ENCODE measurements at places on chromosomes 13 and 19.

DNA sequence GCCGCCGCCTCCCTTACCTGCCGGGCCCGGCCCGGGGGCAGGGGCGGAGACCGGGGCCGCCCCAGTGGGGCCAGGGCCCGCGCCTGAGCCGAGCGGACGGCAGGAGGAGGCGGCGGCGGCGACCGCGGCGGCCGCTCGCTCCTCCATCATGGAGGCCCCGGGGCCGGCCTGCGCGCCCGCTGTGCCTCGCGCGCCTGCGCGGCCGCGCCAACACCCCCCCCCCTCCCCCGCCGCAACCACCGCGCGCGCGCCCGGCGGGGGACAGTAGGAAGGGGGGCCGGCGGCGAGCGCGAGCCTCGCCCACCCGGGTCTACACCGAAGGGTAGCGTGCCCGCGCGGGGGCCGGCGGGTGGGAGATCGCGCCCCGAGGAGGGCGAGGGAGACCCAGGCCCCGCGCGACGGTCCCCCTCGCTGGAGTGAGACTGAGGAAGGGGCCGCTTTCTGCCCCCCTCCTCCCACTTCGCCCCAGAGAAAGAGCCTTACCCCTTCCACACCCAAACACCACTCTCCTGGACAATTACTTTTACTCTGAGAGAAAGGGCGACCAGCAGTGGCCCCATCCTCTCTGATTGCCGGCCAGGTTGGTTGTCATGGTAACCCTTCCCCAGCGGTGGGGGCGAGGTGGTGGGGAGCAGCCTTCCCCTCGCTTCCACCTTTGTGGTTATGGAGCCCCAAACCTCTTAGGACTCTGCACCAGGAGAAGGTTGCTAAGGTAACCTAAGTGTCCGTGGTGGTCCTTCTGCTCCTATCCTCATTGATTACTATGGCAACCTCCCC, at the start of gene STRN4:
TSS of gene STRN4 (minus strand) at position 170 of the 777 bp plus-strand sequence. CDS start at position 150, 20 bp downstream.
- no peaks in the 10 kb centered on the region for H3K27me3 ChIP-seq
- H3K36me3 ChIP-seq = peaks cover 3% of the 10 kb centered on the region
- DNase-seq = no peak
- peaks cover 3% of the 10 kb centered on the region for H3K4me1 ChIP-seq
- peak within 1 kb of the TSS; percentile 82 for H3K4me3 ChIP-seq

- no peaks in the 10 kb centered on the region for H3K4me1 ChIP-seq
- no peaks in the 10 kb centered on the region for H3K27me3 ChIP-seq
- H3K36me3 ChIP-seq = no peaks in the 10 kb centered on the region
- H3K4me3 ChIP-seq = no peak overlapping the region
Measured at GRCh38 chr19:42634409-42635232, 39.9 kb upstream of the CEACAM8 start.

GRCh38 chr13:37097076-37097475, 8.4 kb downstream of the CSNK1A1L start:
- DNase-seq = no peak
- H3K27me3 ChIP-seq = no peaks in the 10 kb centered on the region
- no peaks in the 10 kb centered on the region for H3K4me1 ChIP-seq
- H3K36me3 ChIP-seq = no peaks in the 10 kb centered on the region
- H3K27ac ChIP-seq = no peak overlapping the region

- H3K4me3 ChIP-seq = no peak overlapping the region
- H3K27me3 ChIP-seq = no peaks in the 10 kb centered on the region
- peaks cover 4% of the 10 kb centered on the region for H3K4me1 ChIP-seq
- no peak for DNase-seq
Measured at GRCh38 chr19:3049089-3049488, 13.2 kb downstream of the TLE5 start.

DNA sequence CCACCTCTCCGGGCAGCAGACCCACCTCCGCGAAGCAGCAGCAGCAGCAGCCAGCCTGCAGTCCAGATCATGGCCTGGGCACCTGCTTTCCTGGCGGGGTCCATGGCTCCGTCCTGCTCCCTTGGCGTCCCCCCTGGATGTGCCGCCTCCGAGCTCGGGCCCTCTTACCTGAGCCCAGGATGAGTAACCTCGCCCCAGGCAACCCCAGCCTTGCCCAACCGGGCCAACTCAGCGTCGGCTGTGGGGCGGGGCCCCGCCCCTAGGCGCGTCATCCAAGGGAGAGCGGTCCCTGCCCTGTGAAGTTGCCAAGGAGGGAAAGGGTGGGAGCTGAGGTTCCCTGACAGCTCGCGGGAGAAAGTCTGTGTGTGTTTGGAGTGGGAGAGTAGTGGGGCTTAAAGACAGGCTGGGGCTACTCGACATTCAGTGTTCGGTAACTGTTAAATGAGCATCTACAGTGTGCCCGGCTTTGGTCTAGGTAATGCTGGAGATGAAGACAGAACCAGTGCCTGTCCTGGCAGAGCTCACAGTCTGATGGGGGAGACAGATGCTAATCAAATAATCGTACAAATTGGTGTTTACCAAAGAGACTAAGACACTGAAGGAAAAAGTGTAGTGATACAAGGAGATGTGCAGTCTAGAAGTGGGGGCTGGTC, at the start of gene LYPD3:
TSS of gene LYPD3 (minus strand) at position 141 of the 653 bp plus-strand sequence. CDS start at position 104, 37 bp downstream.
- H3K36me3 ChIP-seq = no peaks in the 10 kb centered on the region
- no peak for DNase-seq
- peak within 1 kb of the TSS; percentile 72 for H3K4me3 ChIP-seq
- H3K4me1 ChIP-seq = peaks cover 3% of the 10 kb centered on the region
- no peak within 1 kb of the TSS for H3K27ac ChIP-seq

- peak overlapping the region; percentile 77 for H3K4me3 ChIP-seq
- no peaks in the 10 kb centered on the region for H3K4me1 ChIP-seq
- H3K27ac ChIP-seq = peak overlapping the region; percentile 92
- H3K27me3 ChIP-seq = no peaks in the 10 kb centered on the region
Measured at GRCh38 chr19:50510121-50510670, 795 bp downstream of the JOSD2 start.

DNA sequence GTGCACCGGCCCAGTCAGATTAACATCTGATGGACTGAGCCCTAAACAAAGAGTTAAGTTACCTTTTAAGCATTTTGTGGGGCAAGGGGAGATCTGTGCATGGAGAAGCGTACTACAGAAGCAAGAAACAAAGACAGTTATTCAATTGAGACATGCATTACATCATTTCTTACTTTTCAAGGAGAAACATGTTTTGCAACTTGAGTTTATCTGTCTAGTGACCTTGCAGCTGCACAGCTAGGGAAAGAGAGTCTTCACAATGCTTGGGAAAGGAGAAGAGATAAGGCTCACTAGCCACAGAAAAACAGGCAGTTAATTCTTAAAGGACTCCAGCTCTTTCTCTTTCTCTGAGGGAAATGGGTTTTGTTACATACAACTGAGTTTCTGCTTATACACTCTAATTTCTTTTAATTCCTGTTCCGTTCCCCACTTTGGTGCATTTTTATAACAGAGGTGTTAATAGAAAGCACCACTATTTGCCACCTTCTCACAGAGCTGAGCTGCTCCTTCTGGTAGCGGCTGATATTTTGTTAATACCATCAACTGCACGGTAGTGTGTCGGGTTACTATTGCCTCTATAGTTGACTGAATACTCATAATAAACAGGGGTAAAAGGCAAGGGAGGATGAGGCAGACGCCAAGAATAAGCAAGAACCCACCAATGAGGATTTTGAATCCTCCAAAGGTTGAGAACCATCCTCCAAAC, 55.9 kb downstream of the ZNF431 start:
- no peak for DNase-seq
- no peaks in the 10 kb centered on the region for H3K4me1 ChIP-seq
- H3K27me3 ChIP-seq = no peaks in the 10 kb centered on the region
- no peaks in the 10 kb centered on the region for H3K36me3 ChIP-seq

DNA sequence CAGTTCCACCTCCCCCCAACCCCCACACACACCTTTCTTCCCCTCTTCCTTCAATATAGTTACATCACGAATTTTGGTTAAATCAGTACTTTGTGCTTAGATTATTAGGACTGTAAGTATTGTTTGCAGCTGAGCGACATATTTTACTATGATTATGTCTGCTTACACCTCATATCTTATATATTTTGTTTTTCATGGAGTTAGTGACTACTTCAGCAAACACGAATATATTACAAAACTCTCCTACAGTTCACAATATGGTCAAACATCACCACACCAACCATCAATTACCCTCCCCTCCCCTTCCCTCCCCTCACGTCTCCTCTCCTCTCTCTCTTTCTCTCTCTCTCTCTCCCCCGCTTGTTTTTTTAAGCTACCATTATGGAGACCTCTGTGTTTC, 152.9 kb downstream of the TBC1D4 start:
- no peaks in the 10 kb centered on the region for H3K27me3 ChIP-seq
- no peak for DNase-seq
- no peaks in the 10 kb centered on the region for H3K36me3 ChIP-seq
- no peak overlapping the region for H3K4me3 ChIP-seq

DNA sequence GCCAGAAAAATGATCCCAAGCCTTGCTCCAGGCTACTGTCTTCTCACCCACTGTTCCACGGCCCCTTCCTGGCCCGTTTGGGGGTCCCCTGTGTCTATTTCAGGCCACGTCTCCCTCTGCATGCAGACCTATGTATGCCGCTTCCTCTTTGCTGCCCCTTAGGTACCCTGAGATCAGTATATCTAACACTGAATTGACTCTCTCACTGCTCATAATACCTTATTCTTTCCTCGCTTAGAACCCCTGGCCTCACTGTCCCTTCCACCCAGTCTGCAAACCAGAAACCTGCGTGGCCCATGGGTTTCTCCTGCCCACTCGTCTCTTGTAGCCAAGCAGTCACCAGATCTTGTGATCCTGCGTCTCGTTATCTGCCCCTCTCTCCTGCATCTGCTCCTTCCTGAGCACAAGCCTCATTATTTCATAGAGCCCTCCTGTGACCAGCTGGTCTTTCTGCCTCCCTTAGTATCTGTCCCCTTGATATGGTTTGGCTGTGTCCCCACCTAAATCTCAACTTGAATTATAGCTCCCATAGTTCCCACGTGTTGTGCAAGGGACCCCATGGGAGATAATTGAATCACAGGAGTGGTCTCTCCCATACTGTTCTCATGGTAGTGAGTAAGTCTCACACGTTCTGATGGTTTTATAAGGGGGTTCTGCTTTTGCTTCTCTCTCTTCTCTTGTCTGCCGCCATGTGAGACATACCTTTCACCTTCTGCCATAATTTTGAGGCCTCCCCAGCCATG, 109.0 kb upstream of the RNF113B start:
- H3K4me3 ChIP-seq = no peak overlapping the region
- no peak overlapping the region for H3K27ac ChIP-seq
- no peaks in the 10 kb centered on the region for H3K4me1 ChIP-seq
- DNase-seq = no peak
- no peaks in the 10 kb centered on the region for H3K36me3 ChIP-seq

- H3K4me1 ChIP-seq = peaks cover 7% of the 10 kb centered on the region
- no peak for DNase-seq
- H3K27me3 ChIP-seq = no peaks in the 10 kb centered on the region
- no peak overlapping the region for H3K27ac ChIP-seq
- H3K4me3 ChIP-seq = no peak overlapping the region
- no peaks in the 10 kb centered on the region for H3K36me3 ChIP-seq
Measured at GRCh38 chr19:3539756-3540118, 763 bp downstream of the TEKTIP1 start.

GRCh38 chr19:51626675-51627074, 3.5 kb downstream of the SIGLEC5 start:
- peaks cover 2% of the 10 kb centered on the region for H3K27me3 ChIP-seq
- DNase-seq = no peak
- H3K4me1 ChIP-seq = no peaks in the 10 kb centered on the region
- H3K4me3 ChIP-seq = no peak overlapping the region
- H3K27ac ChIP-seq = no peak overlapping the region

- peaks cover 3% of the 10 kb centered on the region for H3K4me1 ChIP-seq
- H3K36me3 ChIP-seq = peaks cover 9% of the 10 kb centered on the region
- no peak overlapping the region for H3K27ac ChIP-seq
- H3K27me3 ChIP-seq = no peaks in the 10 kb centered on the region
- DNase-seq = no peak
- H3K4me3 ChIP-seq = no peak overlapping the region
Measured at GRCh38 chr13:102599426-102600012, 2.7 kb downstream of the TPP2 start.

GRCh38 chr19:18023622-18024251, 15.8 kb downstream of the ARRDC2 start:
- H3K4me1 ChIP-seq = peaks cover 21% of the 10 kb centered on the region
- H3K36me3 ChIP-seq = no peaks in the 10 kb centered on the region
- no peak overlapping the region for H3K4me3 ChIP-seq
- H3K27ac ChIP-seq = 0 out of 2 replicates have a peak overlapping the region, but pooled peaks have one; percentile 3
- no peak for DNase-seq

DNA sequence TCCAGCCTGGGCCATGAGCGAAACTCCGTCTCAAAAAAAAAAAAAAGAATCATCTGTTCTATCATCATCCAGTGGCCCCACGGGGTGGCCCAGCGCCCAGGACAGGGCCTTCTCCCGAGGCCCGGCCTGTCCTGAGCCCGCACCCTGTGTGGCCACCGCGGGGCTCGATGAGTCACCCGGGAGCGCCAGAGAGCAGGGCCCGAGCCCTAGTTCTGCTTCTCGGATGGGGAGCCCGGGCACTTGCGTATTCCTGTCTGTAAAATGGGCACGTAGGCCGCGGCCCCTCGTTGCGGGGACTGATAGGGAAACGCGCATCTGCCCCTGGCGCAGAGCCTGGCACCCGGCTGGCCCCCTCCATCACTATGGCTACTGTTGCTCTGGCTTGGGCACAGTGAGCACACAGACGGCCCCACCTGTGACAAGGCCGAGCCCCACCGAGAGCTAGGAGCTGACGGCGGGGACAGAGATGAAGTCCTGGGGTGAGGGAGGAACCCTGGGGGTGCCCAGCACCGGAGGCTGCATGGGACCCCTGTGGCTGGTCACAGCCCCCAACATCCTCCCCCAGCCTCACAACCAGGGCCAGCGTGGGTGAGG, 21.3 kb upstream of the UQCR11 start:
- no peak for DNase-seq
- no peak overlapping the region for H3K4me3 ChIP-seq
- no peaks in the 10 kb centered on the region for H3K36me3 ChIP-seq
- no peaks in the 10 kb centered on the region for H3K27me3 ChIP-seq
- no peak overlapping the region for H3K27ac ChIP-seq
- H3K4me1 ChIP-seq = no peaks in the 10 kb centered on the region

DNA sequence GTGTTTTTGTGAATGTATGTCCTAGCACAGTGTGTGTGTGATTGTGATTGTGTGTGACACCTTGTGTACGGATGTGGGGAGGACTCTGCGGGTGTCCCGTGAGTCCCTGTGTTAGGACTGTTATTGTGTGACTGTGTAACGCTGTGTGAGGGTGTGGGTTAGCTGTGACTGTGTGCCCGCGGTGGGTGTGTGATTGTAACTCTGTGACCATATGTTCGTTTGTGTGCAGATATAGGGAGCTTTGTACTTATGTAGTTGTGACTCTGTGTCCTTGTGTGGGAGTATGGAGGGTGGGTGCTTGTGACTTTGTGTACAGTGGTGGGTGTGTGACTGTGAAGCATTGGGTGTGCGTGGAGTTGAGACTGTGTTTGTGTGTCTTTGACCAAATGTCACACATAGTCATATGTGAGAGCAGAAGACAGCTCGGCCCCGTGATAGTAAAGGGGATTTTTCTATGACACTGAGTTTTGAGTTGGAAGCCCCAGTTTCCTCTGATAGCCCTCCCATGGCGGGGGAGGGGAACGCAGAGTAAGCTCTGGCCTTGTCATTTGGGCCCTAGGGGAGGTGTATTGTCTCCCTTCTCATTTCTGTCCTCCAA, 949 bp upstream of the ZNF260 start:
- H3K4me3 ChIP-seq = peak overlapping the region; percentile 95
- H3K4me1 ChIP-seq = peaks cover 4% of the 10 kb centered on the region
- H3K36me3 ChIP-seq = peaks cover 7% of the 10 kb centered on the region
- DNase-seq = no peak

- no peak overlapping the region for H3K27ac ChIP-seq
- H3K4me3 ChIP-seq = no peak overlapping the region
- DNase-seq = no peak
Measured at GRCh38 chr19:35206855-35207254, 21.7 kb downstream of the FAM187B start.

GRCh38 chr13:31093145-31093885, 68.4 kb downstream of the HSPH1 start:
- H3K4me3 ChIP-seq = no peak overlapping the region
- no peak for DNase-seq
- no peaks in the 10 kb centered on the region for H3K27me3 ChIP-seq
- no peak overlapping the region for H3K27ac ChIP-seq
- H3K36me3 ChIP-seq = no peaks in the 10 kb centered on the region
